Natural killer cell (primary cell): ENCODE measurements at places on chromosomes 16 and 17. TPM values are rescaled to one million over a fixed set of nuclear protein-coding genes. Genes with fewer than 3 reads are reported as not detected.

- no peak for DNase-seq
- no peak overlapping the region for H3K4me3 ChIP-seq
- H3K36me3 ChIP-seq: no peaks in the 10 kb centered on the region
These were observed 204.8 kb upstream of the CPHXL start for GRCh38 chr16:75931043-75931442.

Gene TOP2A
- total RNA-seq: 4.6 TPM

GRCh38 chr16:85056211-85056748 is 28.7 kb downstream of the KIAA0513 start:
- DNase-seq: no peak
- H3K36me3 ChIP-seq: no peaks in the 10 kb centered on the region
- H3K27ac ChIP-seq: peak overlapping the region; percentile 85
- no peaks in the 10 kb centered on the region for H3K27me3 ChIP-seq
- peak overlapping the region; percentile 4 for H3K4me3 ChIP-seq

DNA sequence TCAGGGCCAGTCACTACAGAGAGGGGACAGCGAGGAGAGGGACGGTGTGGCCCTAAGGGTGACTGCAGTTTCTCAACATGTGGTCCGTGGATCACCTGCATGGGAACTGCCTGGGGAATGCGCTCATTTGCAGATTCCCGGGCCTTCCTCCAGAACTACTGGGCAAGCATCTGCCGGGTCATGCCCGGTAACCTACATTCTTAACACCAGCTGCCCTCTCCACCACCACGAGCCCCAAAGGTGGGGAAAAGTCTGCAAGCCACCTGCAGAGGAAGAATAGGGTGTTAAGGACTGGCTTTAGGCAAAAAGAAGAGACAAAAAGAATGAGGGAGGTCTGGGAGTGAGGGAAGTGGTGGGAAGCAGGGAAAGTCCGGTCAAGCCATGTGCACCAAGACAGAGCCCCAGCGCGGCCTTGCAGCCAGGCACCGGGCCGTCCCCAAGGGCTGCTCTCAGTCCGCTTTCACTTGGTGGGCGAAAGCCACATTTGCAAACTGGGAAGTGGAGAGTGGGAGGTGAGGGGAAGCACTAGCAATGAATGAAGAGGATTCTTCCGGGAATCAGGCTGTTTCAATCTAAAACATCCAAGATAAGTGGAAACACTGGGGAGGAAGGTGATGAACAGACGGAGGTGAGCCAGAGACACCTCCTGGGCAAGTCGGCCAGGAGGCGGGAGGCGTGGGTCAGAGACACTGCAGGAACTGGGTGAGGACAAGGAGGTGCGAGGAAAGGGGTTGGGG is 70.3 kb downstream of the N4BP1 start:
- H3K4me3 ChIP-seq: no peak overlapping the region
- peaks cover 20% of the 10 kb centered on the region for H3K4me1 ChIP-seq
- peaks cover 35% of the 10 kb centered on the region for H3K36me3 ChIP-seq
- no peak for DNase-seq
- H3K27ac ChIP-seq: no peak overlapping the region
- no peaks in the 10 kb centered on the region for H3K27me3 ChIP-seq
